ENCODE measurements at places on chromosomes 3 and 15.

DNA sequence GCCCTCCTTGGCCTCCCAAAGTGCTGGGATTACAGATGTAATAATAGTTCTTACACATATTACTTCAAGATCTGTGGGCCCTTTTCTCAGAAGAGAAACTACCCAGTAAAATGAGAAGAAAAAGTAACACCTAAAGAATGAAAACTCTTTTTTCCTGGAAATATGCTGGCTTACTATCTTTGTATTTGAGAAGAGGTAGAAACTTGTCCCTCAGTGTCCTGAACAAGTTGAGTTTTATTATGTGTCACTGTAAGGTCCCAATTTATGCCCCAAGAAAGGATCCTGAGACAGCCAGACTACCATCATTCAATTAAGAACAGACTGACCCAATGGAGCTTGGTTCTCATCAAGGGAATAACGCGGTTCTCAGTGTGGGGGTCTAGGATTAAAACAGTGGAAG lies 93.8 kb downstream of the EFL1 start:
- DNase-seq = no peak

GRCh38 chr3:14634763-14635400 lies 16.7 kb upstream of the CCDC174 start:
- no peak for DNase-seq

DNA sequence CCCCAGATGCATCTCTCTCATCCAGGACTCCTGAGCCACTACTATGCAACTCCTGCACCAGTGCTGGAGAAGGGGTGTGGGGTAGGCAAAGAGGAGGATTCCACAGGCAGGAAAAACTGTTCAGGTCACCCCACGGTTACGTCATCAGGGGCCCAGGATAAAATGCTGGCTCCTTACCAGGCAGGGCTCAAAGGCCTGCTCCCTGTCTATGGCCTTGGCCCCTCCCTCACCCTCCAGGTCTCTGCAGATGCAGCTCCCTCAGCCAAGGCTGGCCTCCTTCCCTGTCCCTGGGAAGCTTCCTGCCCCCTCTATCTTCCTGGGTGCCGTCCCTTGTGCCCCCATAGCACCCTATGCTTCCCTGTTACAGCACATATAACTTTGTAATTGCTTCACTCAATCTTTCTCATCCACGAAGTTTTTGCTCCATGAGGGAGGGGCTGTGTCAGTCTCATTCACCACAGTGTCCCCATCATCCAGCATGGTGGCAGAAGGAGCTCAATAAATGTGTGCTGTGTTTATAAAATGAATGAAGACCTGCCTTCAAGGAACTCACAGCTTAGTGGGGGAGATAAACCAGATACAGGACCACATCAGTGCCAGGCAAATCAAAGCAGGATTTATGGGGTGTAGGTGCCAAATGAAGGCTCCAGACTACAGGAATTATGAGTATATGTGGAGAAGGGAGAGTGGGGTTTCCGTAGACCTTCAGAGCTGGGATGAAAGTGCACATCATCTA lies 18.6 kb downstream of the KBTBD13 start:
- DNase-seq = no peak

- no peak for DNase-seq
These were observed 134.2 kb downstream of the FNDC3B start for GRCh38 chr3:172173316-172174254.

GRCh38 chr15:40217166-40217824 lies 21.6 kb upstream of the PAK6 start:
- DNase-seq = peak; percentile 55

DNA sequence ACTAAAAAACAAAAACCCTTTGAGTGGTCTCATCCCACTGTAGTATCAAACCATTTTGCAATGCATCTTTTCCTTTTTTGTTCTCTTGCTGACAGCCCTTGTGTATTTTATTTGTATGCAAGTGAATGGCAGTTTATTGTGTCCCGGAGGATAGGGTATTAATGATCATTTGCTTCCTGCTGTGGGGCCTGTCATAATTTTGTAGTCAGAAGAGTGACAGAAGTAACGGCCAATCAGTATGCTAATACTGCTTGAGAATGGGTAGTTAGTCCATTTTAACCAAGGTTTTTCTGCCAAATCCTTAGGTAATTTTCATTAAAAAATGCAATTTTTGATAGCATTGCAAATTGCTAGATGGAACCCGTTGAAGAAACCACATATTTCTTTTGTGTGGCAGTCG lies 75.5 kb upstream of the PLSCR5 start:
- no peak for DNase-seq

DNA sequence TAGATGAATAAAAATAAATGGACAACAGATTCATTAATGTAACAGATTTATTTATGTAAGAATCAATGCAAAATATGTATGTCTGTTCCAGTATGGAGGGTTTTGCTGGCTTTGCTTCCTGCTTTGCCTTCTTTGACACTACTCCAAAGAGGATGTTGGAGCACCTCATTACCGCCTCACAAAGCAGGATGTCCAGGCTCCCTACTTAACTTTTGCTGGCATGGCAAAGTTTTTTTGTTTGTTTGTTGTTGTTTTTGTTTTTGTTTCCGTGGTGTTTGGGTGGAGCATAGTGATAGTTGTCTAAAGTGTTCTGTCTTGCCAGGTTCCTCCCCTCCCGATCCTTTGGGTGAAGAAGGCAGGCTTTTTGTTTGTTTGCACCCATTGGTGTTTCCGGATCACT lies 38.7 kb downstream of the DIPK2A start:
- DNase-seq = no peak

Data from astrocyte of the cerebellum (primary cell).